ENCODE measurements at places on chromosomes 11 and 22. TPM values are rescaled to one million over a fixed set of nuclear protein-coding genes. Genes with fewer than 3 reads are reported as not detected.

The NUCB2 gene
- total RNA-seq: 172 TPM

The NXPE4 gene
- not detected for total RNA-seq

The SNX32 gene
- not detected for total RNA-seq

The OR10A2 gene
- not detected for total RNA-seq

- H3K4me3 ChIP-seq: peak overlapping the region; percentile 3
- peaks cover 17% of the 10 kb centered on the region for H3K4me1 ChIP-seq
- H3K36me3 ChIP-seq: no peaks in the 10 kb centered on the region
- peak; percentile 92 for DNase-seq
- H3K27ac ChIP-seq: peak overlapping the region; percentile 38
Measured at GRCh38 chr11:57205041-57205641, 23.4 kb downstream of the LRRC55 start.

GRCh38 chr11:20518323-20518834 is 81.0 kb upstream of the SLC6A5 start:
- H3K36me3 ChIP-seq: no peaks in the 10 kb centered on the region
- H3K4me1 ChIP-seq: no peaks in the 10 kb centered on the region
- no peak overlapping the region for H3K4me3 ChIP-seq
- peaks cover 1% of the 10 kb centered on the region for H3K27me3 ChIP-seq

DNA sequence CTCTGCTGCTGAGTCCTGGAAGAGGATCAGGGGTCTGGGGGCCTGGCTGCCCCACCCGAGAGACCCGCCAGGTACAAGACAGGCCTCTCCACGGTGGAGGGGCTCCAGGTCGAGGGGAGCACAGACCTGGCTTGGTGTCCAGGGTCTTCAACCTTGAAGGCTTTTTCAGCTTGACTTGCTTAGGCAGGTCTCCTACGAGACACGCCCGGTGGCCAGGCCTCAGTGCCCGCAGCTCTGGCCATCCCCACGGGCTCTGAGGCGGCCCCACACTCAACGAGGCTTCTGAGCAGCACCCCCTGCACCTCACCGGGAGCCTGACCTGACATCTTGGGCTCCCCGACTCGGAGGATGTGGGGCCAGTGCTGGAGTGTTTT is 6.6 kb upstream of the PLXNB2 start:
- peaks cover 1% of the 10 kb centered on the region for H3K27me3 ChIP-seq
- H3K36me3 ChIP-seq: no peaks in the 10 kb centered on the region
- no peak for DNase-seq
- H3K4me1 ChIP-seq: peaks cover 2% of the 10 kb centered on the region
- H3K27ac ChIP-seq: no peak overlapping the region

- H3K4me1 ChIP-seq: peaks cover 21% of the 10 kb centered on the region
- H3K27ac ChIP-seq: no peak overlapping the region
Measured at GRCh38 chr22:44355716-44356070, 42.9 kb upstream of the SHISAL1 start.

- no peak overlapping the region for H3K27ac ChIP-seq
- peaks cover 9% of the 10 kb centered on the region for H3K27me3 ChIP-seq
- peaks cover 1% of the 10 kb centered on the region for H3K36me3 ChIP-seq
- DNase-seq: no peak
Measured at GRCh38 chr11:646214-646613, 9.1 kb downstream of the DRD4 start.

Data from HFFc6 (cell line).